ENCODE measurements at places on chromosomes 13 and 19. TPM values are rescaled to one million over a fixed set of nuclear protein-coding genes. Genes with fewer than 3 reads are reported as not detected.

RPS5 gene
- total RNA-seq, result 1,390 TPM

MYDGF gene
- total RNA-seq, result 54.1 TPM

LAMP1 gene
- 93.5 TPM for total RNA-seq

FCAR gene
- not detected for total RNA-seq

ZNF681 gene
- 3.7 TPM for total RNA-seq

All from activated naive CD4-positive, alpha-beta T cell treated with anti-CD3 and anti-CD28 coated beads, Interleukin-2, amount 10 ng/mL, durations not matched to agents 5 hours and 36 hours (primary cell).